ENCODE measurements at places on chromosomes 6 and 20.

DNA sequence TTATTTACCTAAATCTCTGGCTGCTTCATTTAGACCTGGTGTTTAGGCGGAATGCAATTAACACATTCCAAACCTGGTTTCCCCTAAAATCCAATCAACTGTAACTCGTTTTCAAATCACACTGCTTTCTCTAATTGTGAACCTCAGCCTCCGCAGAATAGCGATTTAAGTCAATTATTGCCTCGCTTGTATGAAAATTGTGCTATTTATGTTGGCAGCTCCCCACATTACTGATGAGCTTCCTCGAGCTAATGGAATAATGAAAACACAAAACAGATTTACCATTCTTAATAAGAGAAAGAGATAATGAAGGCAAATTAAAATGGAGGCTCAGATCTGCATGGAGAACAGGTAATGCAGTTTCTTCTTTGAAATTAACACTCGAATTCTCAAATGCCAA is 67.9 kb downstream of the SLC2A10 start:
- no peak for DNase-seq

GRCh38 chr20:45097485-45098102 is 3.3 kb downstream of the KCNS1 start:
- DNase-seq = no peak

DNA sequence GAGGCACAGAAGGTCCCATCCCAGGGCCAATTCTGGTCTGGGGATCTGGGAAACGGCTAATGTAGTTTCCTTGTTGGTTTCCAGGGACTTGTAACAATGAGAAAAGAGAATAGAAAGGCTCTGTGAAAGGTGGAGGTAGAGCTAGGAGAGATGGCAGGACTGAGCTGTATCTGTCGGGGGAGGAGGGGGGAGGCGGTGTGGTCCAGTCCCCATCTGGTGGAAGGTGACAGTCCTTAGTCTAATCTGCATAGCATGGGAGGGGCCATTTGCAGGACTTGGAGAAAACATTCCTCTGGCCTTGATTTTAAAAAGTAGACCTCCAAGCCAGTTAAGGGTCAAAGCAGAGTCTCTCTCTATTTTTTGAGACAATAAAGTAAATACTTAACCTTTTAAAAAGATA is 137.1 kb downstream of the DNAH8 start:
- no peak for DNase-seq

DNA sequence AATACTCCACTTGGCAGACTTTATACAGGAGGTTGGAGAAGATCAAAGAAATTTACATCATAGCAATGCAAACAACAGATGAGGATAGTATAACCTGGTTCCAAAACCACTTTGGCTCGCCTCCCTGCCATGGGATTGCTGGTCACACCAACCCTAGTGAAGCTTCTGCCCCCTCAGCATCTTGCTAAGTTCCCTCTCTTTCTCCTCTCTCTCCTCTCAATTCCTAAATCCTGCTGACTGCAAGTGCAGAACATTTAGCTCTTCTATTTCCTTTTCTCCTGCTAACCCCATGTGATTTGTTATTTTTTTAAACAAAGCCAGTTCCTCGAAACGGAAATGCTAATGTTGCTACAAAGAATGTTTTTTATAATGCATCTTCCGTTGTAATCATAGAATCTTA is 50.3 kb upstream of the LY86 start:
- DNase-seq = no peak

- DNase-seq = no peak
Observed at GRCh38 chr6:161922631-161923119, 648.8 kb upstream of the AGPAT4 start.

GRCh38 chr6:53831081-53831869 is 36.5 kb downstream of the LRRC1 start:
- no peak for DNase-seq

Measured in stimulated activated CD4-positive, alpha-beta T cell treated with anti-CD3 and anti-CD28 coated beads, TNF-alpha, amount 100 ng/mL, for 4 hours (primary cell).